ENCODE measurements at places on chromosomes 3 and 15. TPM values are rescaled to one million over a fixed set of nuclear protein-coding genes. Genes with fewer than 3 reads are reported as not detected.

The ERICH6 gene
- not detected for total RNA-seq

The KIF15 gene
- total RNA-seq = 10.8 TPM

The DUOXA2 gene
- total RNA-seq = not detected

The ANKRD63 gene
- under 0.01 TPM for total RNA-seq

The SCN11A gene
- not detected for total RNA-seq
